ENCODE measurements at places on chromosomes 4 and X. TPM values are rescaled to one million over a fixed set of nuclear protein-coding genes. Genes with fewer than 3 reads are reported as not detected.
A peak's percentile ranks its signal among the peaks of the same experiment; 100 is the strongest.

The CXCL3 gene
- 4.8 TPM for total RNA-seq

The AADAT gene
- 17.4 TPM for total RNA-seq

The RNF128 gene
- total RNA-seq, result 1.2 TPM

The DUSP9 gene
- 5.9 TPM for total RNA-seq

The JADE3 gene
- total RNA-seq, result 4.5 TPM

The WNK3 gene
- 1.4 TPM for total RNA-seq

The MTCP1 gene
- total RNA-seq, result 0.29 TPM

- DNase-seq, result no peak
These were observed 213.5 kb downstream of the CBR4 start for GRCh38 chr4:168796362-168797106.

DNA sequence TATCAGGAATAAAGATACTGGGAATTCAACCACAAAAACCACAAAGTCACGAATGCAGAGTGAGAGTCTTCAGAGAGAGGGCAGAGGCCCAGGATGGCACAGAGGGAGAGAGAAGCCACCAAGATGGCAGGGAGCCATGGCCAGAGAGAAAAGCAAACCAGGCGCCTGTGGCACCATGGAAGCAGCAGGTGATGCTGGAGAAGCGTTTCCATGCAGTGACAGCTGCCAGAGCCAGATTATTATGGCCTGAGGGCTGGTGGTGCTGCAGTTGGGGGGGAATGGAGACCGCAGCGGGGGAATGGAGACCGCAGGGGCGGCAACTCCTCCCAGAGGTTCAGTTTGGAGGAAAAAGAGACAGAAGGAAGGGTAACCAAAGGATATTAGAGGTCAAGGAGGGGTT, 5.8 kb downstream of the TAFAZZIN start:
- no peak for DNase-seq

- no peak for DNase-seq
These were observed 28.3 kb downstream of the DOCK11 start for GRCh38 chrX:118523920-118524319.

DNA sequence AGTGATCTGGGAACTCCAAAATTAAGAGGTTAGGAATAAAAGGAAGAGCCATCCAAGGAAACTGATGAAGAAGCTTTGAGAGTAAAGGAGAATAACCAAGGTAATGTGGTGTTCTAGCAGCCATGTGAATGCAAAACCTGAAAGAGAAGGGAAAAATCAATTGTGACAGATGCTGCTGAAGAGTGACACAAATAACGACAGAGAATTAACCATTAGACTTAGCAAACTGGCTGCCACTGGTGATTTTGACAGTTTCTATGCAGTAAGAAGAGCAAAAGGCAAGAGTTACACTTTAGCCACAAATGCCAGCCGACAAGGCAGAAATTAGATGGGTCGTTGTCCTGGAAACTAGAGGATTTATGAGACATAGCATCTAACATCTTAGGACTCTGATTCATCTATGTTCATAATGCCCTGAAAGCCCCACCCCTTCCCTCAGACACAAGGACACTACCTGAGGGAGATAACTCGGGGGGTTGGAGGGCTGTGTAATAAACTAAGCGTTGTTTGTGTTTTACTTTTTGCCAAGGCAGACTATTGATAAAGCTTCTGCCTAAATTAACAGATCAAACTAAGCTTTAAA, 13.0 kb upstream of the TMEM144 start:
- no peak for DNase-seq

DNA sequence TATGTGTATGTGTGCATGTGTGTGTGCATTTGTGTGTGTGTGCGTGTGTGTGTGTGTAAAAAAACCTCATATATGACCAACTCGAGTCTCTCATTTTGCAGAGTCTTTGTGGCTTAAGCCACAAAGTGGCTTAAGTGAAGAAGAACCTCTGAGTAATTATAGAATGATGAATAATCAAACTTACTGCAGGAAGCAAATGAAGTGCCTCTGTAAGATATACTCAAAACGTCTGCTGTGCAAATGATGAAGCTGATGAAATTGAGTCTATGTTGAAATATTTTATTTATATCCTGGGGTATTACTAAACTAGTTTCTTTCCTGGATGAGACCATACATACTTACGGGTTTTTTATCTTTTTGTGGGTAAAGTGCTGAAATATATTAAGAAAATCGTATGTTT, 1198.7 kb downstream of the PCDH7 start:
- DNase-seq, result no peak

- DNase-seq, result no peak
These were observed 50.1 kb upstream of the PJA1 start for GRCh38 chrX:69215161-69215875.

GRCh38 chr4:189073739-189074138, 866.9 kb upstream of the FRG1 start:
- no peak for DNase-seq

- DNase-seq, result no peak
These were observed 91.2 kb downstream of the LPAR4 start for GRCh38 chrX:78838709-78839108.

GRCh38 chrX:3134316-3134945, 93.2 kb downstream of the ARSF start:
- DNase-seq, result no peak

DNA sequence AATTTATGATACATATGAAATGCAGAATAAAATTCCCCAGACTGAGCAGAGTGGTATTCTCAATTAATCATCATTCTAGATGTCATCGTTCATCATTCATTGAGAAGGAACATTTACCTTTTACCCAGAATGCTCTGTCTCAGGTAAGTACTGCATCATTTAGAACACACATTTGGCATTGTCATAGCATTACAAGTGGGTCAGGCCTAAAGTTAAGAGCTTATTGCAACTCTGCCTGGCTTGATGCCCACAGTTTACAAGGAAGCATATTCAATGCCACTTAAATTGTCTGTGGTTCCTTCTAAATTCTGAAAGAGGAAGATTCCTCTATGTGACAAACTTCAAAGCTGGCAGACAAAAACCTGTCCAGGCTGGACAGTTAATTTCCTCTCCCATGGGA, 87.3 kb downstream of the CAMK2D start:
- DNase-seq, result no peak

GRCh38 chr4:106502106-106502699, 133.6 kb upstream of the GIMD1 start:
- DNase-seq, result peak; percentile 12

Measured in epithelial cell of proximal tubule (primary cell).